ENCODE measurements at places on chromosomes 7 and 10.

DNA sequence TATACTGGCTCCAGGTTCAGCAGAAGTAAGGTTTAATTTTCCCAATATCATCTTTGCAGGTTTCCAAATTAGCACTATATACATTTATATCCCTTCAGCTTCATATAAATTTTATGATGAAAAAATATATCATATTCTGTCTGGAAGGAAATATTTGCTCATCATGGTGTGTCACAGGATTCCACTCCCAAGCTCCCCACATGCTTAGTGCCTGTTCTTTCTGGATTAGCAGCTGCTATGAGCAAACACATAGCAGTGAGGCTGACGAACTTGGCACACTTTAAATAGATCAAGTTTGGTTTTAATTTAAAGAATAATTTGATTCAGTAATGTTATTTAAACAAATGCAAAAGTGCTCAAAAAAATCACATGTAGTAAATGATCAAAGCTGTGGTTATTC is 251.9 kb downstream of the AGMO start:
- no peak for DNase-seq

DNA sequence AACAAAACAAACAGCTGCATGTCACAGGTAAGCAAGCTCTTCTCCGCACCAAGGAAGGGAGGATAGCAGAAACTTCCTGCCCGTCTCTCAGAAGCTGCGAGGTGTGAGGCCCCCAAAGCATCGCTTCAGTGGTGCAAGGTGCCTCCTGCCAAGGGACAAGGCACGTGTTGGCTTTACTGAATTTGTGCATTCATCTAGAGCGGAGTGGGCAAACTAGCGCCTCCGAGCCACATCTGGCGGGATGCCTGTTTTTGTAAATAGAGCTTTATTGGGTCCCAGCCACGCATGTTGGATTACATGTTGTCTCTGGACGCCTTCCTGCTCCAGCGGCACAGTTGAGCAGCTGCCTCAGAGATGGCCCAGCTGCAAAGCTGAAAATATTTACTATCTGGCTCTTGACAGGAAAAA is 27.7 kb downstream of the PHYH start:
- no peak for DNase-seq

GRCh38 chr7:130071701-130072622 is 1.6 kb downstream of the KLHDC10 start:
- peak; percentile 47 for DNase-seq

GRCh38 chr10:49123981-49124950 is 8.9 kb upstream of the VSTM4 start:
- DNase-seq: no peak

GRCh38 chr10:17081431-17081830 is 48.2 kb downstream of the CUBN start:
- DNase-seq: no peak

Measured in stimulated activated CD4-positive, alpha-beta T cell treated with anti-CD3 and anti-CD28 coated beads, TNF-alpha, amount 100 ng/mL, for 24 hours (primary cell).